Activated T-cell treated with anti-CD3 and anti-CD28 coated beads, Interleukin-2, amount 50 U/mL, for 48 hours (primary cell): ENCODE measurements at places on chromosomes 1 and 21.

- no peak for DNase-seq
Observed at GRCh38 chr21:40335704-40336103, 468.5 kb downstream of the PCP4 start.

DNA sequence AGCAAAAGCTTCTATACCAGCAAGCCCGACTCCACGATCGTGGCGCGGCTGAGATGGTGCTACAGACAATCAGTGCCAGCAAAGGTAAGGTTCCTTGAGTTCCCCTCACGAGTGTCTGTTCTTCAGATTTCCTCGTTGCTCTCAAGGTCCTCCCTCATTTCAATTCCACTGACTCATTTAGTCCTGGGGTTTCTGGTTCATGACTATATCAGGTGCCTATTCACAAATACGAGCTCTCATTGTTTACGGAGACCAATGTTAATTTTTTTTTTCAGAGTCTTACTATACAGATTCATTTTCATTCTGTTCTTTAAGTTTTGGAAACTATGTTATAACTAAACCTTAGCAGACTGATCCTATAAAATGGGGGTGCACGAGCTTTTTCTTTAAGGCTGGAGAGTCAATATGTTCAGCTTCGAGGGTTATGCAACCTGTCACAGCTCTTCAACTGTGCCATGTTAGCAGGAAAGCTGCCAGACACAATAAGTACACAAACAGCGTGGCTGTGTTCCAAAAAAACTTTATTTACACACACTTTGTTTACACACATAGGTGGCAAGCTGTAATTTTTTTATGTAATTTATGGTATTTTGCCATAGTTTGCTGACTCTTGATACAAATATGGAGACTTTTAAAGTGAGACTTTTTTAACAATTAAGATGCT lies 134.3 kb downstream of the ZP4 start:
- no peak for DNase-seq

GRCh38 chr1:224014330-224014649 lies 99.6 kb upstream of the FBXO28 start:
- DNase-seq = no peak

GRCh38 chr1:241007668-241008067 lies 349.3 kb downstream of the RGS7 start:
- no peak for DNase-seq

DNA sequence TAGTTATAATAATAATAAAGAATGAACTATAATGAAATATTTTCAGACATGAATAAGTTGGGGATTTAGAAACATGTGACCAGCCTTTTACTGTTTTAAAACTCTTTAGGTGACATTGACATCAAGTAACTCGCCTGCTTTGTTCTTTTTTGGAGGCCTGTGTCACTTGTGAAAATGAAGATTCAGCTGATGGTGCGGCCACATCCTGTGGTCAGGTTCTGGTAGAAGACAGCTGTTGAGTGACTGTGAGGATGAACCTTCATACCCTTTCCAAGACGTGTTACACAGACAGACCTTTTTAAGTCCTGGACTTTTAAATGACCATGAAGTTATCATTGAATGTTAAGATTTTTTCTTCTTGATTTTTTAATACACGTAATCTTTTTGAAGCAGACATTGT lies 10.3 kb downstream of the UTS2 start:
- no peak for DNase-seq

DNA sequence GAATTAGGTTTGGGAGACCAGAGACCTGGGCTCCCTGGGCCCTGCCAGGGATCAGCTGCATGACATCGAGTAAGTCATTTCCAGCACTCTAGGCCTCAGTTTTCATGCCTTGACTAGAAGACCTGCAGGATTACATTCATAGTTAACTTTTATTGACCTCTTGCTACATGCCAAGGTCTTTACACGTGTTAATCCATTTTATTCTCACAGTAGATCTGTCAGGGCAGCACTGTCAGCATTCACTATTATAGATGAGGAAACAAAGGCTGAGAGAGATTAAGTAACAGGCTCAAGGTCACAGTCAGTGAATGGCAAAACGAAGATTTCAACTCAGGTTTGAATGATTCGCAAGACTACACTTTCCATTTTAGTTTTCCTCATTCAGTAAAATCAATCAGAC lies 37.0 kb downstream of the PGM1 start:
- no peak for DNase-seq

DNA sequence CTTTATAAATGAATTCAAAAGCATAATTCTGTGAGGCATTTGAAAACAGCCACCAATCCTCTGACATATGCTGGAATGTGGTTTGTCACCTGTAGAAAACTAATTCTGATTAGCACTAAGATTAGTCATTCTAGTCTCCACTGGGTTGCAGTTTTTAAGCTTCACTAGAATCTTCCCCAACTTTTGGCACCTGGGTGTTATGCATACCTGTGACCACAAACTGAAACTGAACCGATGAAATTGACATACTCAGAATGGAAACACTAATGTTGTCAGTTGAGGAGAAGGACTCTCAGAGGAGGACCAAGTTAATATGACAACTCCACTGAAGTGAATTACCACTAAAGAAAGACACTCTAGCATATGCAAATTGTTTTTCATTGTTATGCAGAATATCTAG lies 285.8 kb upstream of the NEGR1 start:
- DNase-seq = no peak

- DNase-seq = no peak
Observed at GRCh38 chr1:22507587-22507986, 55.7 kb upstream of the EPHA8 start.

DNA sequence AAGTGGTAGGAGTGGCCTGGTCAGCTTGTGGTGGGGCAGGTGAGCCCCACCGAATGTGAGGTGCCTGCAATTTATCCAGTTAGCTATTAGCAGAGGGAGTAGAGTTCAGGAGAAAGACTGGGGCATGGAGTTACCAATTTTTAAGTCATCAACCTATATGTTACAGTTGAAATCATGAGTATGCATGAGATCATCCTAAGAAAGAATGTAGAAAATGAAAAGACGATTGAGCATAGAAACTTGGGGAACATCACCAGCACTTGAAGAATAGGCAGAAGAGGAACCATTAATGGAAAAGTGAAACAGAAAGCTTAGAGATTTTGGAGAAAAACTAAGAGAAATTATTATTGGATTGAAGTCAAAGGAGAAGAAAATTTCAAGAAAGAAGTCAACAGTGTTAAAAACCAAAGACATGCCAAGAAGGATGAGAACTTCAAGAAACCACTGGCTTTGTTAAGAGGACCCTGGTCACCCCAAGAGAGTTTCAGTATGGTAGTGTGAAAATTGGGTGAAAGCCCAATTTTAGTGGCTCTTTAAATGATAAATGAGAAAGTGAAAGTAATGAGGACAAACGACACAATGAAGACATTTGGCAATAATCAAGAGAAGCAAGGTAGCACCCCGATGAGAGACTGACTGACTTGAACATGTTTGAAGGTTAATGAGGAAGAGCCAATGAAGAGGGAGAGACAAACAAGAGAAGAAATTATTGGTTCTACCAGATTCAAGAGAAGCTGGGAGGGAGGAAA lies 36.7 kb downstream of the DNASE2B start:
- DNase-seq = no peak

DNA sequence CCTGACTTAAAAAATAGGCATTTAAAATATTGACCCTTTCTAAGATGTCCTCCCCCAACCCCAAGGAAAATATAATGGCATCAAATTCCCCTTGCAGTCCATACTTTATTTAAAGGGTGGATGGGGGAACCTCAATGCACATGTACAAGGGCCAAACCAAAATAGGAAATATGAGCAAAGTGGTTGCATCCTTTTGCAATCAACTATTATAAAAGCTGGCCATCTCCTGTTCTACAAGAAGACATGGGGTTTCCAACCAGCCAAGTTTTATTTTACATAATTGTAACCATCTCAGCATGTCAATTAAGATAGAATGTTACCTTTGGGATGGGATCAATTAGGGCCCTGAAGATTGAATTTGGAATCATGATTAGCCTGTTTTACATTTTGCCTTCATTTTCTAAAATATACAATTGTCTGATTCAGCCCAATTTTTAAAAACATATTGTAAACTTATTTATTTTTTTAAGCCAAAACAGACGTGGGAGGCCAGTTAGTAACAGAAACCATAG lies 146.7 kb upstream of the NFIA start:
- DNase-seq = no peak

DNA sequence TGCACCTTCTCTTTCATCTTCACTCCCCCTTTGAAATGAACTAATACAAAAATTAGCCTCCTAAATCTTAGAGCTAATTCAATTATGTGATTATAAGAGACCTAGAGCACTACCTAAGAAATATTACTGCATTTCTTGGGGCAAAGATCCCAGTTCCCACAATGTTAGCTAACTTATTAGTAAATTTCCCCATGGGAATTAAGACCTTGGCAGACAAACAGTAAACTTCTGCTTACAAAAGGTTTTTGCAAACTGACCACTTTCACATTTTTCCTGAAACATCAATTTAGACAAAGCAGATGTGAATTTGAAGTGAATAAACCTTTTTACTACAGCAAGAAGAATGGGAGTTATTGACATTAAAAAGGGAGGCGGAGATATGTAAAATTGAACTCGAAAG lies 34.6 kb upstream of the LHX8 start:
- DNase-seq = no peak

DNA sequence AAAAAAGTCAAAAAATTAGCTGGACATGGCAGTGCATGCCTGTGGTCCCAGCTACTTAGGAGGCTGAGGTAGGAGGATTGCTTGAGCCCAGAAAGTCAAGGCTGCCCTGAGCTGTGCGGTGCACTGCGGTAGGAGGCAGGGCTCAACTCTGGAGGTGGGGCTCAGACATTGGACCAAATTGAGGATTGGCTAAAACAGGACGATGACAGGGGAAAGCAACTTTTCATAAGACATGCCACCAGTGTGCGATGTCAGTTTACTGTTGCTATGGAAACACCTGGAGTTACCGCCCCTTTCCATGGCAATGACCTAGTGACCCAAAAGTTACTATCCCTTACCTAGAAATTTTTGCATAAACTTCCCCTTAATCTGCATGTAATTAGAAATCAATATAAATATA lies 85.3 kb downstream of the DISP3 start:
- DNase-seq = no peak

GRCh38 chr1:203153051-203153988 lies 22.3 kb downstream of the MYBPH start:
- no peak for DNase-seq

GRCh38 chr1:46489169-46489637 lies 433 bp upstream of the DMBX1 start:
- DNase-seq = peak; percentile 70

GRCh38 chr1:10728595-10729410 lies 67.6 kb downstream of the CASZ1 start:
- DNase-seq = no peak

GRCh38 chr1:234309243-234309597 lies 64.0 kb upstream of the COA6 start:
- no peak for DNase-seq

- no peak for DNase-seq
Observed at GRCh38 chr1:40199126-40199525, 37.9 kb downstream of the RLF start.

- no peak for DNase-seq
Observed at GRCh38 chr1:222861062-222861461, 46.2 kb downstream of the DISP1 start.

GRCh38 chr1:184801503-184801902 lies 46.8 kb upstream of the EDEM3 start:
- DNase-seq = no peak

DNA sequence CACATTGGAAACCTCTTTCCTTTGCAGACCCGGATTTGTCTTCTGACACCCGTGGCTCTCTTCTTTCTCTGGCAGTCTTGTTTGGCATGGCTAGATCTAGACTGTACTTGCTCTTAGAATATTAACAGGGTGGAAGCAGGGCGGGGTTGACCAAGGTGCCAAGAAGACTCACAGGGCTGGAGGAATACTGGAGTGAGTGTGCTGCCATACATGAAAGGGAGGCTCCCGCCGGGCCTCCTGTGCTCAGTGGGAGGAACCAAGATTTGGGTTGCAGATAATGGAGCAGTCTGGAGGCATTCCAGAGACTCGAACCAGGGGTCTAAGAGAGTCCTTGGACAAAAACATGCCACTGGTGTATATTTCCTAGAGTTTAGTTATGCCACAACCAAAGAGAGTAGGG lies 27.6 kb upstream of the SNX27 start:
- DNase-seq = no peak

DNA sequence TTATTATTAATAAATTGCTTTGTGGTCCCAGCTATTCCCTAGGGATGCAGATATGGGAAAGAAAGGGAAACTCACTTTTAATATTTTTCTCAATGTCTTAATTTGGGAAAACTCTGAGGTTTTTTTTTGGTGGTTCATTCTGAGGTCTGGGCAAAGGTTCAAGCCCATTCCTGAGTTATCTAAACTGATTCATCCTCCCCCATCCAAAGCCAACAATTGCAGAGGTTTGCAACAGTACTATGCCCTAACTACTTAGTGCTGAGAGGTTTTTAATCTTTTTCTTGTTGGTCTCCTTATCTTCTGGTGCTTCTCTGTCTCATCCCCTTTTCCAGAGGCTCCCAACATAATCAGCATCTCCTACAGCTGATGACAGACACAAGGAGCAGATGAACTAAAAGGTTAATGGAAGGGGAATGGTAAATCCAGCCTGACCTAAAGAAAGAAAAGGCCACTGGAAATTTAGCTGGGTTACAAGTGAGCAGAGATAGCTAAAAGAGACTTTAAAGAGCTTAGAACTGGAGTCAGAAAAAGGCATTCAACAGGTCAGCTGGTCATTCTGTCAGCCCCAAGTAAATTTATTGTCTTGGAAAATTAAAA lies 390.4 kb downstream of the TGFB2 start:
- DNase-seq = no peak

GRCh38 chr21:22890656-22891055 lies 1892.4 kb downstream of the NCAM2 start:
- DNase-seq = no peak

DNA sequence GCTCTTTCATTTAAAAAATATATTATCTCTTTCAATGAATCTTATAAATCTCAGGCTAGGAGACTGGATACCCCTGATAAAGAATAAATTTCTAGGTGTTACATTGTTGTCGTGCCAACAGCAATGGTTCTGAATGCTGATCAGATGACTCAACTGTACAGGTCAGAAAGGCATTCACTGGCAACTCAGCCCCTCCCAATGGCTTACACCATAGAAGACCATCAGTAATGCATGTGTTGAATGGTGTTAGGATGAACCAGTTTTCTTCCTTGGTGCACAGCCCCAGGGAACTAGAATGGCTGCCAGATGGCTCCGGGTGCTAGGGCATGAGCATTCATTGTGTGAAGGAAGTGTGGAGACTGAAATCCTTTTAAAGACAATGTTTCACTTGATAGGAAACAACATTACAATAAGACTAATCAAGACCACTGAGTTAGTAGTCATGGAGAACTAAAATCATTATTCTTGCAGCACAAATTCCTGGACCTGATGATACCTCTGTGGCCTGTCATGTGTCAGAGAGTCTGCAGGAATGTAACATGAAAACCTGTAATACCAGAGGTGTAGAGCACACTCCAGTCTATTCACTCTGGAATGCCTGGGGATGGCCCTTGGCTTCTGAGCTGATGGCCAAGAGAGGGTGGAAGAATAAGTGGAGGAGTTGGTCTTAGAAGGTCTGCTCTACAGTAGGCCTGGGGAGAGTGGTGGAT lies 187.7 kb upstream of the LMO4 start:
- DNase-seq = no peak

GRCh38 chr1:234968451-234968850 lies 160.2 kb downstream of the TOMM20 start:
- peak; percentile 7 for DNase-seq
